ENCODE measurements at places on chromosomes 4 and X.

GRCh38 chrX:118218940-118219339 lies 102.3 kb upstream of the KLHL13 start:
- no peak for DNase-seq

GRCh38 chr4:17376205-17376604 lies 135.7 kb downstream of the QDPR start:
- no peak for DNase-seq

GRCh38 chr4:111573386-111573785 lies 571.9 kb upstream of the FAM241A start:
- DNase-seq = no peak

- no peak for DNase-seq
These were observed 6.1 kb downstream of the TMEM192 start for GRCh38 chr4:165106518-165106917.

GRCh38 chr4:17448689-17449088 lies 63.2 kb downstream of the QDPR start:
- DNase-seq = no peak

- DNase-seq = no peak
These were observed 9.1 kb upstream of the TBC1D1 start for GRCh38 chr4:37881811-37882210.

Data from activated naive CD4-positive, alpha-beta T cell (primary cell).